ENCODE measurements at places on chromosomes 11 and 22.
A peak's percentile ranks its signal among the peaks of the same experiment; 100 is the strongest.

DNA sequence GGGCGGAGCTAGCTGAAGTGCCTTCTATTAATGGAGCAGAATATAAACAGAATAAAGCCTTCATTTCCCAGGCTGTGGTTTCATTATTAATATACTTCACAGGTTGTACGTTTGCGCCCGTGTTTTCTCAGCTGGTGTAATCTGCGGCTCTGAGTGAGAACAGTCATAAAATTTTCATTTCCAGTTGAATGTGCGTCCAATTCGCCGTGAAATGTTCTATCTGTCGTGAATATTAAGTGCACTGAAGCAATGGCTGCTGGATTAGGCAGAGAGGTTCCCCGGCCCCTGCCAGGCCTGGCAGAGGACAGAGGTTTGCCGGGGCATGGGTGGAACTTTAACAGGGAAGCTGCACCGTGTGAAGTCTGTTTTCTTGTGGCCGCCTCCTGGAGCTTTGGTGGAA is 874.4 kb downstream of the NTM start:
- no peak for DNase-seq

DNA sequence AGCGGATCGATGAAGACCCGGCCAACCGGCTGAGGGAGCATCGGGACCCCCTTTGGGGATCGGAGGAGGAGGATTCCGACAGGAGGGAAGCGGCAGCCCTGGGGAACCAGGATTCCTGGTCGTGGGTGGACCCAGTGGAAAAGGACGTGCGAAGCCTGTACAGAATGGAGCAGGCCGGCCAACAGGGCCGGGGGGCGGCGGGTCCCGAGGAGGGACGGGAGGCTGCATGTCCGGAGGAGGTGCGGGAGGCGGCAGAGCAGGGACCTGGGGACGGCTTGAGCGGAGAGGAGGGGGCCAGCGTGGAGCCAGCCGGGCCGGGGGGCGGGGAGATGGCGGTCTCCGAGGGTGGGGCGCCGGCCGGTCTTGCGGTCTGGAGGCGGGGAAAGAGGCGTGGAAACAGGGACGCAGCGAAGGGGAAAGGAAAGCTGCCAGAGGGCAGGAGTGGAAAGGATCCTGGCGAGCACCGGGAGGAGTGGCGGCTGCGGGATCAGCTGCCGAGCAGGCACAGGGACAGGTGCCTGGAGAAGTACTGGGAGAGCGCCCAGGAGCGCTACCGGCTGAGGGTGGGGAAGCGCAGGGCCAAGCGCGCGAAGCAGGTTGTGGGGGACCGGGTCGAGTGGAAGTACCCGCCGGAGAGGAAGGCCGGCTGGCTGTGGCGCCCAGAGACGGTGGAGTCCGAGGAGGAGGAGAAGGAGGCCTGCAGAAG is at the start of gene ANO5:
TSS of gene ANO5 (plus strand) at position 444 of the 706 bp plus-strand sequence. CDS start 408 bp downstream, outside the sequence.
- no peak for DNase-seq

GRCh38 chr11:75665990-75666389 is 2.8 kb downstream of the MAP6 start:
- no peak for DNase-seq

GRCh38 chr22:39988386-39989114 is 6.2 kb upstream of the FAM83F start:
- no peak for DNase-seq

GRCh38 chr11:595400-595799 is 19.1 kb downstream of the PHRF1 start:
- no peak for DNase-seq

DNA sequence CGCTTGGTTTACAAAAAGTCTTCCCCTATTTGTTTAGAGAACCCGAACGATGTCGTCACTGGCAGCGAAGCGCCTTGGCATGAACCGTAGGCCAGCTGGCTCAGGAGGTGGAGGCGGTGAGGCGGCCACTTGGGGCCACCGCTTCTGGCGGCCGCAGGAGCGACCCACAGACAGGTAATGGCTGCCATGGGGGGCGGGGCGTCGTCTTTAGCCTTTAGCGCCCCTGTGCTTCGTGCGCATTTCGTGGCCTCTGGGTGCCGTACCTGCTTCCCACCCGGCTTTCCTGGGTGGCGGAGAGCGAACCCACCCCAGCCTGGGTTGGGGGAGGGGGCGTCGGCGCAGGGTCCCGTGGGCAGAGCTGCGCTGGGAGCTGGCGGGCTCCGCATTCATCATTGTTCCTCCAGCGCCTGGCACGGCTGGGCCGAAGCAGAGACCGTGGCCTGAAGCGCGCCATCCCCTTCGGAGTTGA is 469 bp upstream of the OSBP2 start:
- DNase-seq: no peak

DNA sequence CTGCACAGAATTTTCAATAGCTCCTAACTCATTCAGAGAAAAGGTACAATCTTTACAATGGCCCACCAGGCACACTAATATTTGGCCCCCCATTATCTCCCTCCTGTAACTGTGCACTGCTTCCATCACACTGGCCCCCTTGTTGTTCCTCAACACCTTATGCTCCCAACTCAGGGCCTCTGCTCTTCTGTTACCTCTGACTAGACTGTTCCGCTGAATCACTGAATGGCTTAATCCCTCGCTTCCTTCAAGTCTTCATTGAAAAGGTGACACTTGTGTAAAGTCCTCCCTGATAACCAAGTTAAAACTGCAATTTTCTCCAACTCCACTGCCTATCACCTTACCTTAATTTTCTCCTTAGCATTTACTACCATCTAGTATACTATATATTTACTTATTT is 21.8 kb downstream of the PIK3C2A start:
- no peak for DNase-seq

DNA sequence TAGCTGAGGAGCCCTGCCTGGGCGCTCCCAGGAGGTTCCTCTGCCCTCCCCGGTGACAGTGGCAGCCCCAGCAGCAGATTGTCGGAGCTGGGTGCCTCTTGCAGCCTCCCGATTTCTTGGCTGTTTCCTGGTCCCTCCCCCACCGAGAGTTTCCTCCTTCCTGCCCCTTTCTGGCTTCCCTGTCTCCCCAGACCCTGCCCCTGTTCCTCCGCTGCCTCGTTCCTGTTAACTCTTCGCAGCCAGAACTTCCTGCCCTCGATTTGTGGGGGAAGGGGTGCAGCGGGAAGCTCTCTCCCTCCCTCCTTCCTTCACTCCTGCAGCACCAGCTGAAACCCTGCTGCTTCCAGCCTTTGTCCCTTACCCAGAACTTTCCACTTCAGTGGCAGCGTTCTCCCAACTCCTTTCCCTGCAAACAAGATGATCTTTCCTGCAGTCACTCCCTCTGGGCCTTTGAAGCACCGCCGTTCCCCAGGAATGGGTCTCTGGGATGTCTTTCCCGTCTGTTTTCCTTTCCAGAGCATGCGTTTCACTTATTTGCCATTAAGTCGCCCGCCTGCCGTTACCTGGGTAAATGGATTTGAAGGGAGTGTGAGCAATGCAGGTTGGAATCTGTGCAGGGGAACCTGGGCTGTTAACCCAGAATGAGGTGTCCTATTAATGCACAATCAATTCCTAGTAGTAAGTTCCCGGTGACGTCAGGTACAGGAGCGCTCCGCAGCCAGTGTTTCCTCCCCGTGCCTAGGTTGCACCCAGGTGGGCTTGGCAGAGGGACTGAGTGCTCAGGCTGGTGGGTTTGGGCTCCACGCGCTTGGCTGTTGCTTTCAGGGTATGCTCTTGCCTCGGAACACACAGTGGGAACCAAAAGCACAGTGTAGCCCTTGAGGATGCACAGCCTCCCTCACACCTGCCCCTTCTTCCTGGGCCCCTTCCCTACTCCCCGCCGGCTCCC is 4.3 kb downstream of the GRK2 start:
- DNase-seq: peak; percentile 87

- DNase-seq: no peak
These were observed 4.6 kb downstream of the GATD1 start for GRCh38 chr11:772429-773390.

- no peak for DNase-seq
These were observed 507.4 kb downstream of the METTL15 start for GRCh38 chr11:28615542-28615941.

DNA sequence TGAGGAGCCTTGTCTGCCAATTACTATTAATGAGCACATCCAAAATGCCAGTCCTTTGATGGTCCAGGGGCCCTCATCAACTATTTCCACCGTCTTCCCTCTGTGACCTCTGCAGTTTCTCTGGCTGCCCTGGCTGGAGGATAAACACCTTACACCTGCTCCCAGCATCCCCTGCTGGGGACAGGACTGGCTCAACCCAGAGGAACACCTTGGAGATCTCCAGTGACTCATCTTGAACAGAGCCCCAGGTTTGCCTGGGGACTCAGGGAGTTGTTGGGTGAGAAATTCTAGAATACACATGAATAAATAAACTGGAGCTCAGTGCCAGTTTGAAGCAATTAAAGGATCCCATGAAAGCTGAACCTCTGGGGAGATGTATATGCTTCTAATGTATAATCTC is 24.0 kb upstream of the ELF5 start:
- no peak for DNase-seq

- no peak for DNase-seq
These were observed 52.6 kb downstream of the TCF20 start for GRCh38 chr22:42217752-42218280.

DNA sequence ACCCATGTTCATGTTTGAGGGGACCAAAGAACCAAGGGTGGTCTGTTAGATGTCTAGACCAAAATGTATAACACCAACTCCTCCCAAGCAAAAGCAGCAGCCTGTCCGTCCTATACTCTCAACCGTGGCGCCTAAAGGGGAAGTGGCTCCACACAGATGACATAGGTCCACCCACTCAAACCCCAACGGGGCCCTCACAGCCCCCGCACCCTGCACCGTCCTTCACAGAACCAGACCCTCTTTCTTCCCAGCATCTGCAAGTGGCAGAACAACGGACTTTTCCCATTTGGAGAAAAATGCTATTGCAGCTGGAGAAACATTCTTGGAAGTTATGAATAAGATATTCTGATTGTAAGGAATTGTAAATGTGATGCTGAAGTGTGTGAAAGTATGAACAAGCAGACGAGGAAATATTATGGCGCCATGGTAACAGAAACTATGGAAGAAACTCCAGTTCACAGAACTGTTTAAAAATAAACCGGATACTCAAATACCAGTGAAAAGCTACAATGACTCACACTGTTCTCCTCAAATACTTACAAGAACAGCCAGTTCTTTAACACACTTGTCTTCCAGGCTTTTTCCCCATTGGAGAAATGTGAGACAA is 76.5 kb upstream of the ARFGAP3 start:
- DNase-seq: no peak

- DNase-seq: no peak
These were observed 29.6 kb downstream of the RTN4R start for GRCh38 chr22:20238536-20238900.

DNA sequence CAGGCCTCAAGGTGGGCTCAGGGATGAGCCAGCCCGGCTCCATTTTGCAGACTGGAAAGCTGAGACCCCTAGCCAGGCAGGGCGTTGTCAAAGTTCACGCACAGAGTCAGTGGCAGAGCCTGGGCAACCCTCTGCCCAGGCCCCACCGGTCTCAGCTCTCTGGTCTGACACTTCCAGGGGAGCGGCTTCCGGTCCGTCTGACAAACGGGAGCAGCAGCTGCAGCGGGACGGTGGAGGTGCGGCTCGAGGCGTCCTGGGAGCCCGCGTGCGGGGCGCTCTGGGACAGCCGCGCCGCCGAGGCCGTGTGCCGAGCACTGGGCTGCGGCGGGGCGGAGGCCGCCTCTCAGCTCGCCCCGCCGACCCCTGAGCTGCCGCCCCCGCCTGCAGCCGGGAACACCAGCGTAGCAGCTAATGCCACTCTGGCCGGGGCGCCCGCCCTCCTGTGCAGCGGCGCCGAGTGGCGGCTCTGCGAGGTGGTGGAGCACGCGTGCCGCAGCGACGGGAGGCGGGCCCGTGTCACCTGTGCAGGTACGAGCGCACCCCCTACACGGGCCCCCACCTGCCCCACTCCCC is 36.0 kb downstream of the CD6 start:
- no peak for DNase-seq

GRCh38 chr11:131109257-131109656 is 193.0 kb upstream of the SNX19 start:
- no peak for DNase-seq

DNA sequence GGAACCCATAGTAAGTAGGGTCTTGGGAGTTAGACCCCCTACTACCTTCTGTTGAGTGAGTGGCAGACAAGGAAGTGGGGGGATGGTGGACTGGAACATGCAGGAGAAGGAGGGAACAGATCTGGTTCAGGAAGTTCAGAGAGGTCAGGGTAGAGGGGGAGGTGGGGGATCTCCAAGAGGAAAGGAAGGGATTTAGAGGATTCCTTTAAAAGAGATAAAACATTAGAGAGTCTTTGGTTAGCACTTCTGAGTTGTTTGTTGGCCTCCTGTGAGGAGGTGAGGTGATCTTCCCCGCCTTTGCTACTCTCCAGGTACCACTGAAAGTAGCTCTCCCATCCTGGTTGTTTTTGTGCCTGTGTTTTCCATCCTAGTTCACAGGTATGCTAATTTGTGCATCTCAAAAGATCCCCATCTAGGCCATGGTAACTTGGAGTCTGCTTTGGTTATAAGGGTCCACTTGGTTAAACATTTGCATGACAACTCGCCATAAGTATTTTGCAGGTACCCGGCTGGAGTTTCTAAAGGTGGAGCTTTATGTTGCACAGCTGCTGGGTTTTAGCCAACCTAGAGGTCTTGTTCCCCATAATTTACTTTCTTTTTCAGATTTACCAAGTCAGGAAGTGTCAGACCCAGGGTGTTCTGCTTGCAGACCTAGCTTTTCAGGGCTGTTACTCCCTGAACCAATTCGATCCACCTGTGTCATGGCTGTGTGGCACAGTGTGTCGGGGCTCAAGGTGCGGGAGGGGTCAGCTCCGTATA is 79.3 kb upstream of the SORL1 start:
- DNase-seq: no peak

DNA sequence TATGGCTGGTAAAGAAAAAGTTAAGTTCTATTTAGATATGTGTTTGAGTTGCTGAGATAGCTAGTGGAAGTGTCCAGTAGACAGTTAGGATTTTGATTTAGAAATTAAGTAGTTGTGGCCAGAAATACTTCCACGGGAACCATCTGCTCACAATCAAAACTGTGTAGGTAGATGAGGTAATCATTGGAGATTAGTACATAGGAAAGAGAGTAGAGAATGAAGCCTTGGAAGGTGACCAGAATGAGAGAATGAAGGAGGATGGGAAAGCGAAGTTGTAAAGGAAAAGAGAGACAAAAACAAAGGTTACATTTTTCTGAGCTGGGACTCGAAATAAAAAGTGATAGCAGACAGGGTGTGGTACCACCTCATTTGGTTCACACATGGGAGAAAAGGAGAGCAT is 296.9 kb upstream of the SORL1-AS1 start:
- no peak for DNase-seq

Data from CMK (cell line).